Sciatic nerve (tissue), 2 donors: ENCODE measurements at places on chromosomes 6 and 20. TPM values are rescaled to one million over a fixed set of nuclear protein-coding genes. Genes with fewer than 3 reads are reported as not detected.

DNA sequence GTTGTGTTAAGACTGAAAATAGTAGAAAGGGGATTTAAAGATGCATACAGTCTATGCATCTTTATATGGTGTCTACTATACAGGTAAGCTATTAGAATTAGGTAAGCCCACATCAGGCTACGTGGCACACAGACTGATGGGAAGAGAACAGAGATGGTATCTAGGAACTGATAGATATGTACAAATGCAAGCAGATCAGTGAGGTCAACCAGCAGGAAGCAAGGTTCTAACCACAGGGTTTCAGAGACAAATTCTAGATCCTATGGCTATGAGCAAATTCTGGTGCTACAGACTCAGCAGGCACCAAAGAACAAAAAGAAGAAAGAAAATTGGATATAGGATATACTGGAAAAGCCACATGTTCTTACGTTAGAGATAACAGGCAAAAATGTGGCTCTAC is 110.6 kb downstream of the TRDN start:
- no peak for DNase-seq

DNA sequence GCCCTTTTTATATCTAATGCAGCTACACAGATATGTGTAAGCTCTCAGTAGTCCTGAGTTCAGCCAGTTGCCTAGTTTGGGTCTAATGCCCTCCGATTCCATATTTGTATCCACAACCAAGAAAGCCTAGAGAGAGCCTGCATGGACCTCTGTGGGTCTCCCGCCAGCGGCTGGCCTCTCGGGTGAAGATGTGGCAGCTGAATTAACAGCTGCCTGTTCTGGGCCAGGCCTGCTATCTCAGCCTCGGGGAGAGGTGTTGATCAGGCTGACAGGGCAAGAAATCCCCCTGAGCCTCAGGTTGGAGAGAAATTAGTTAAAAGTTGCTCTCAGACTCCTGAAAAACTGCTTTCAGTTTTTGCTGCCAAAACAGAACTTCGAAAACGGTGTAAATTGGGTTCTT is 19.8 kb downstream of the PTK7 start:
- no peak for DNase-seq

DNA sequence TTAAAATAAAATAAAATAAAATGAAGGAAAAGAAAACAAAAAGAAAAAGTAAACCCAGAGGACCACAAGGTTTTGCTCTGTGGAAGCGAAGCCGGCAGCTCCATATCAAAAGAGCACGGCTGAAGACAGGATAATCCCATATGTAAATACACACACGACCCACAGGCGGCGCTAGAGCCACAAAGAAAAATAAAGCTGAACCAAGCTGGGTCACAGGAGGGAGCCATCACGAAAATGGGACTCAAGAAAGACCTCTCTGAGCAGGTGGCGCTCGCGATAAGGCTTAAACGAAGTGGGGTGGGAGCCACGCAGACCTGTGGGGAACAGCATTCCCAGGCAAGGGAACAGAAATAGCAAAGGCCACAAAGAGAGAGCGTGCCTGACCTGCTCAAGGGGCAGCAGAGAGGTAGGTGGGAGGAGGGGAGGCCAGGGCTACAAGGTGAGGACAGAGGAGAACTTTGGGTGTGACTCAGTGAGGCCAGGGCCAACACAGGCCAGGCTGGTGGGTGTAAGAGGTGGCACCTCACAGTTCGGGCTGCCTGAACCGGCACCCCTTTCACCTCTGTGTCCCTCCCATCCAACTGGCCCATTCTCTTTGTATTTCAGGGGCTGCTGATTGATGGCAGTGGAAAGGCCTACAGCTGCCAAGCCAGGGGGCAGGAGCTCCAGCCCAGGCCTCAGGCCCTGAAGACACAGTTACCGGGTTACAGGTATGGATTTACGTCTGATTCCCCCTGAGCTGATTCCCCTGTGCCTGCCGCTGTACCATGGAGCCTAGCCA is 26.0 kb downstream of the PTGIS start:
- DNase-seq = peak; percentile 75

- DNase-seq = no peak
Observed at GRCh38 chr6:81690073-81690472, 62.4 kb downstream of the TENT5A start.

TRIM40 gene
- not detected for total RNA-seq

- no peak for DNase-seq
Observed at GRCh38 chr6:87660226-87660911, 41.7 kb downstream of the AKIRIN2 start.

DNA sequence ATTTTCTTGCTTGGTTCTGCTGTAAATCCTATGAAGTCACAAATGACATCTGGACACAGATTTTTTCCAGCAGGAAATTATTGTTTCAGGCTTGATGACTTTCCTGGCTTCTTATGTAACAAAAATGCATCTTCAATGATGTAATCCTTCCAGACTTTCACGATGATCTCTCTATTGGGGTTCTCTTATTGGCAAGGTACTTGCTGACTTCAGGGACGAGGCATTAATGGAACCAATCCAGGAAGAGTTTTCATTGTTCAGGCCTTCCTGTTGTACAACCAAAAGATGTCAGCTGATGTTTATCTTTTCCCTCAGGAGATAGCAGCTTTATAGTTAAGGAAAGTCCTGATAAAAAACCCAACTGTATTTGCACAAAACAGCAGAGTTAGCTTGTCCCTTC is 118.5 kb upstream of the MMS22L start:
- DNase-seq = no peak

PROCR gene
- total RNA-seq = 24.0 TPM

GRCh38 chr6:30037182-30037788 is 23.8 kb upstream of the POLR1H start:
- no peak for DNase-seq

- no peak for DNase-seq
Observed at GRCh38 chr6:36769183-36769675, 70.0 kb downstream of the CPNE5 start.

OTOR gene
- not detected for total RNA-seq

GRCh38 chr6:155213611-155214372 is 50.0 kb upstream of the CLDN20 start:
- DNase-seq = no peak

- DNase-seq = no peak
Observed at GRCh38 chr6:64815718-64816117, 891.3 kb downstream of the EYS start.

COL9A1 gene
- total RNA-seq = 1.6 TPM

MCHR2 gene
- not detected for total RNA-seq

DBNDD2 gene
- total RNA-seq = 49.0 TPM

GJA1 gene
- 80.5 TPM for total RNA-seq

PBOV1 gene
- not detected for total RNA-seq

- peak; percentile 22 for DNase-seq
Observed at GRCh38 chr6:43762966-43763695, 6.9 kb upstream of the VEGFA start.

CLDN20 gene
- total RNA-seq = 2.2 TPM

SAPCD1 gene
- 4.9 TPM for total RNA-seq

CCN2 gene
- total RNA-seq = 176 TPM

INSM1 gene
- total RNA-seq = not detected

GSTA3 gene
- total RNA-seq = not detected

FAXC gene
- total RNA-seq = 0.49 TPM

DNA sequence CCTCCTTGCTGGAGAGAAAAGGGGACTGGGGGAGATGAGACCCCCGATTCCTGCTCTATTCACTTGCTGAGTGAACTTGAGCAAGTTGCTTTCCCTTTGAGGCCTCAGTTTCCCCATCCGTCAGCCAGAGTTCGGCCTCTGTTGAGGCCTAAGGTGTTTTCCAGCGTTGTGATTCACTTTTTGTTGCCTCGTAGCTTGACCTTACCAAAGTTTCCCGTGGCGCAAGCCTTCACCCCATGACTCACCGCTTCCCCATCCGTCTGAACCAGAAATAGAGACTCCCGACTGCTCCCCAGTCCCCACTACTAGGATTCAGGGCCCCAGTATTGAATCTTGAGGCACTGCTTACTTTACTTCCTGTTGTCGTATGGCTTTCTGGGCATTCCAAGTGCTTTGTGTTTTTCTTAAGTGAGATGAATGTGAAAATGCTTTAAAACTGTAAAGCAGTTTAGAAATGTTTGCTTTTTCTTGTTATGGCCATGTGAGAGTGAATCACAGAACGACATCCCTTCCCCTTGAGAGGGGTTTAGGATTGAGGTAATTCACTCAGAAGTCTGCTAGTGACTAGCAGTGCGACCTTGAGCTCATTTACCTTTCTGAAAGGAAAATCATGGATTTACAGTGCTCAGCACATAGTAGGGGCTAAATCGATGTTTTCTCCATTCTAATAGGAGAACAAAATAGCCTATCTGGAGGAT is 1.2 kb downstream of the CHMP4B start:
- peak; percentile 75 for DNase-seq

DNA sequence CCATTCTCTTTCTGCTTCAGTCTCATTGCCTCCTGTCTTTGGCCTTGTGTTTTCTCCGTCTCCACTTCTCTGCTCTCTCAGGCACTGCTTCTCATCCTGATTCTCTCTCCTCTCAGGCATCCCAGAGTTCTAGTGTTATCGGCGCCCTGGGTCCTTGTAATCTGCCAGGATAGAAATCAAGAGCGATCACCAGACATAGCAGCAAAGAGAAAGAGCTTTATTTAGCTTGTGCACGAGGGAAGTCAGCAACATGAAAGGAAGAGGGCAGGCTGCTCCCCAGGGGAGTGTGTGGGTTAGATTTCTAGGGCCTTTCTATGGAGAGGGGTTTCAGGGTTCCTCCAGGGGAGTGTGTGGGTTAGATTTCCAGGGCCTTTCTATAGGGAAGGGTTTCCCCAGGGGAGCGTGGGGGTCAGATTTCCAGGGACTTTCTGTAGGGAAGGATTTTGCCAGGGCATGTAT is 32.5 kb downstream of the SUN5 start:
- peak; percentile 13 for DNase-seq

GRCh38 chr6:37910998-37911397 is 91.5 kb downstream of the ZFAND3 start:
- DNase-seq = no peak

PPIL6 gene
- 7.1 TPM for total RNA-seq

DNA sequence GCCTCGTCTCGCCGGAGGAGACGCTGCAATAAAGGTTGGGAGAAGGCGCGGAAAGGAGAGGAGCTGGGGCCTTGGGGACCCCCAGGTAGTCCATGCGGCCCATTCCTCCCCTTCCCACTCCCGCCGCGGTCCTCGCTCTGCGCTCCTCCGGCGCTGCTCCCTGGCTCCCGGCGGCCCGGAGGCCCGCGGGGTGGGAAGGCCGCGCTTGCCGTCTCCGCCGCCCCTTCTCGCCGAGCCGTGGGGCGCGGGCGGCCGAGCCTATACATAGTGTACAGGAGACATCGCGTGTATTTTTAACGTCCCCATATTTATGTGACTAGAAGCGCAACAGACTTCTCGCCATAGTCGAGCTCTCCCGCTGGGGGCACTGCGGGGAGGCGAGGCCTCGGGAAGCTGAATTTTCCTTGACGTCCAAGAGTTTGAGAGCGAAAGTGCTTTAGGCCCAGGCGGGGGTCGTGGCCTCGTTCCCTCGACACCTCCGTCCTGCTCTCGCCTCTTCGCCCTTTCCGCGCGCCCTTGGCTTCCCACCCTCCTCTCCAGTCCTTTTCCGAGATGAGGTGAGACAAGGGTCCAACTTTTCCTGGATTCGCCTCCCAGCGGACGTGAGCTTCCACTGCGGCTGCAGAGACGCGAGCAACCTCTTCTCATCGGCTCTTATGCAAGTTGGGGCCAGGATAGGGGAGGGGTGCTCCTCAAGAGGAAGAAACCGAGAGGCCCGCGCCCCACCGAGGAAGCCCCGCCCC is 29.0 kb downstream of the SLC12A5 start:
- peak; percentile 74 for DNase-seq

DNA sequence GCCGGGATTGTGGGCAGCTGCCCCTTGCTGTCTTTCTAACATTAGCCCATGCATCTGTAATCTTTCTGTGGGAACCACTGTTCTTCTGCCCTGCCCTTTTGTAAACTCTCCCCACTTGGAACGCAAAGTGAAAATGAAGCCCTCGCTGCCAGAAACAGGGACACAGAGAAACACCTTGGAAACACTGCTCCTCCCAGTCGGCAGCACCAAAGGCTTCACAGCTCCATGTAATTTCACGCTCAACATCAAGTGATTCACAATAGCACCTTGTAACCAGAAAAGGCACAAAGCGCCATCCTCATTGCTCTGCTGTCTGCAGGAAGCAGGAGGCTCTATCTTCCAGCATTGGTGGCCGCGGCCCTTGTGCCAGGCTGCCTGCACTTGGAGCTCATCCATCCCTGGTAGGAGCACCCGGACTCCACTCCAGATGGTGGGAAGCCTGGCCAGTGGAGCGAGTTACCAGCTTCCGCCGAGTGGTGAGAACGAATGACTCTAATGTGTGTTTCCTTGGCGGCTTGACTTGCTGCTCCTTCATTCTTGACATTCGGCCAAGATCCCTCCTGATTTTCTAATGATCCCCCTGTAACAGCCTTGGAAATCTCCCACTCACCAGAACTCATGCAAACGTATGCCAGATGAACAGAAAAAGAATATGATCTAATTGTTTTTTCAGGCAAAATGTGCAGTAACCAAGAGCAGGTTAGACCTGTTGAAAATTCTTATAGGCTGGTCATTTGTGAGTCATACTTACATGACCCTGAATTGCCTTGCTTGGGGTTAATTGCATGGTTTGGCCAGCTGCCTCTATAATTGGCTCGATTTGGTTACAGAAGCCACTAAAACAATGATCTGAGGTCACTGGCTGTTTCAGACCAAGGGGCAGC is 169.1 kb upstream of the CDYL start:
- peak; percentile 65 for DNase-seq

PMEPA1 gene
- total RNA-seq = 26.3 TPM

TRPC4AP gene
- 50.4 TPM for total RNA-seq

DNA sequence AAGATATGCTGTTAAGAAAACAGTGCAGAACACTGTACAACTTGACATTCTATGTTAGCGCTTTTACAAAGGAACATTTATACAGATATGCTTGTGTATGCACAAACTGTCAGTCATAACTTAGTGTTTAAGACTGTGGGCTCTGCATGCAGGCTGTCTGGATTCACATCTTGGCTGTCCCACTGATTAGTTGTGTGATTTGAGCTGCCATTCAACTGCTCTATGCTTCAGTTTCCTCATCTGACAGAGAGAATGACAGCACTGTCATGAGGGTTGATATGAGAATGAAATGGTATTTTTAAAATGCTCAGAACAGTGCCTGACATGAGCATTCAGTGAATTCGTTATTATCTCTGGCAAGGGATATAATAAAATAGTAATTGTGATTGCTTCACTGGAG is 8.7 kb downstream of the SLC25A27 start:
- DNase-seq = no peak

- no peak for DNase-seq
Observed at GRCh38 chr6:51350308-51350904, 531.7 kb downstream of the TFAP2B start.

MAVS gene
- 37.8 TPM for total RNA-seq

BPIFA3 gene
- not detected for total RNA-seq
